ENCODE measurements at places on chromosomes 5 and 9.

- no peak for DNase-seq
These were observed 421.5 kb upstream of the CDH10 start for GRCh38 chr5:25066239-25066638.

GRCh38 chr9:96100385-96101300 is 201.3 kb downstream of the HSD17B3 start:
- no peak for DNase-seq

GRCh38 chr5:173808079-173808808 is 79.9 kb upstream of the CPEB4 start:
- no peak for DNase-seq

GRCh38 chr5:81757404-81757803 is 6.5 kb upstream of the SSBP2 start:
- no peak for DNase-seq

DNA sequence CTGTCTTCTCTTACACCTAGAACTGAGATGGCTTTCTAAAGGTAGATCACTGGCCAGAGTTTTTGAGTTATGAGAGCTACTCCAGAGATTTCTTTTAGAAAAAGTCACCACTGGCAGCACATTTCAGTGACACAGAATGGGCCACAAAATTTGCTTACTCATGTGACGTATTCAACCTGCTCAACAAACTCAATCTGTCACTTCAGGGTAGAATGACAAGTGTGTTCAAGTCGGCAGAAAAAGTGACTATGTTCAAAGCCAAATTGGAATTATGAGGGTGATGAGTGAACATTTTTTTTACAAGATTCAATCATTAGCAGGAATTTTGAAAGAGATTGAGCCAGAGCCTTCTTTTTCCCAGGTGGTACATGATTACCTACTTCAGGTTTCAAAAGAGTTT is 46.5 kb downstream of the TAF11L14 start:
- DNase-seq, result no peak

DNA sequence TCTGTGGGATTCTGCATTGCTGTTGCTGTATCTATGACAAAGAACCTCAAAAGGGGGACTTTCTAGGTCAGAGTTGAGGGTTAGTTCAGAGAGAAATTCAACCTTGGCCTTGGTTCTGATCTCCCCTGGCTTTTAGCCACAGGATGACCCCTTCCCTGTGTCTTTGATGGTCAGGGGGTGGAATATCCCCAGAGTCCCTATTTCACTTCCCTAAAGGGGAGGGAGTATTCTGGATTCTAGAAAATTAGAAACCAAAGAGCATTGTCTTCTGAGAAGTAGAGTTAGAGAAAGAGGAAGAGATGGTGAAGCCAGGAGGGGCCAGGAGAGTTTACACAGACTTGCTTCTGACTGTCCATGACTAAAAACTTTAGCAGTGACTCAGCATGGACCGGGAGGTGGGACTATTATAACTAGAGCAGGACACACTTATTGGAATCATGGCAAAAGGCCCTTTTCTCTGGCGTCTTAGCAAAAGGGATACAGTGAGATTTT is 56.2 kb upstream of the LPAR1 start:
- DNase-seq, result peak; percentile 16

DNA sequence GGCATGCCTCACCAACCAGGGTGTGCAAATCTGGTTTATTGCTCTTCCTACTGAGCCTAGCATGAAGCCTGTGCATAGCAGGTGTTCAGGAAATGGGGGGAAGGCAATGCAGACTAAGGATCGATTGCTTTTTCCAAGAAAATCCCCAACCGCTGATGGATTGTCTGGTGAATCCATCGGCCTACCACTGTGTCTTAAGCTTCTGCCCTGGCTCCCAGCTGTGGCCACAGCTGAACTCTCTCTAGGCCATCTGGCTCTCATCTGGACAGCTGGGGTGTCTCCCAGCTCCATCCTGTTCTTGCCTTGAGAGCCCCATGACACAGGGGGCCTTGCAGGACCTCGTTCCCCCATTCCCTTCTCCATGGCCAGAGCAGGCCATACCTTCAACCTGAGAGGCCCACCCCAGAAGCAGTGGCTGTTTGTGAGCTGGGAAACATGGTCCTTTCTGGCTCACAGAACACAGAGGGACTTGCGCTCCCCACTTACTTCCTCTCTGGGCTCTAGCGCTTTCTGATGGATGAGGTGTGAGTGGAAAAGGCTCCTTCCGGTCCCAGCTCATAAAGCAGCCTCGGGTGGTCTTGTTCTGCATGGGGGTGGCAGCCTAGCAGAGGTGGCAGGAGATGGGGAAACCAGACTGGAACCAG is 41.8 kb downstream of the COL27A1 start:
- DNase-seq, result no peak

DNA sequence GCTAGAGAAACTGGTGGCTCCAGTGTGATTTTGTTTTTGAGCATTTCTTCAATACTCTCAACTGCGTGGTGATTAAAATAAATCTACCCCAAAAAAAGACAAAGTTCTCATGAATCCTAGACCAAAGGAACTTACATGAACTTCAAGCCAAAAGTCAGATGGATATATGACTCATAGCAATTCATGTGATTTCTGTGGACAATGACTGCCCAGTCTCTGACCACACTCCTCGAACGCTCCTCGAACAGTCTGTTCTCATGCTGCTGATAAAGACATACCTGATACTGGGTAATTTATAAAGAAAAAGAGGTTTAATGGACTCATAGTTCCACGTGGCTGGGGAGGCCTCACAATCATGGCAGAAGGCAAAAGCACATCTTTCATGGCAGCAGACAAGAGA is 46.4 kb upstream of the CEP78 start:
- no peak for DNase-seq

- DNase-seq, result peak; percentile 84
These were observed at the start of gene RASA1 for GRCh38 chr5:87267574-87268125. Gene RASA1 (plus strand): TSS chr5:87267883. CDS start chr5:87268452, 569 bp downstream.

DNA sequence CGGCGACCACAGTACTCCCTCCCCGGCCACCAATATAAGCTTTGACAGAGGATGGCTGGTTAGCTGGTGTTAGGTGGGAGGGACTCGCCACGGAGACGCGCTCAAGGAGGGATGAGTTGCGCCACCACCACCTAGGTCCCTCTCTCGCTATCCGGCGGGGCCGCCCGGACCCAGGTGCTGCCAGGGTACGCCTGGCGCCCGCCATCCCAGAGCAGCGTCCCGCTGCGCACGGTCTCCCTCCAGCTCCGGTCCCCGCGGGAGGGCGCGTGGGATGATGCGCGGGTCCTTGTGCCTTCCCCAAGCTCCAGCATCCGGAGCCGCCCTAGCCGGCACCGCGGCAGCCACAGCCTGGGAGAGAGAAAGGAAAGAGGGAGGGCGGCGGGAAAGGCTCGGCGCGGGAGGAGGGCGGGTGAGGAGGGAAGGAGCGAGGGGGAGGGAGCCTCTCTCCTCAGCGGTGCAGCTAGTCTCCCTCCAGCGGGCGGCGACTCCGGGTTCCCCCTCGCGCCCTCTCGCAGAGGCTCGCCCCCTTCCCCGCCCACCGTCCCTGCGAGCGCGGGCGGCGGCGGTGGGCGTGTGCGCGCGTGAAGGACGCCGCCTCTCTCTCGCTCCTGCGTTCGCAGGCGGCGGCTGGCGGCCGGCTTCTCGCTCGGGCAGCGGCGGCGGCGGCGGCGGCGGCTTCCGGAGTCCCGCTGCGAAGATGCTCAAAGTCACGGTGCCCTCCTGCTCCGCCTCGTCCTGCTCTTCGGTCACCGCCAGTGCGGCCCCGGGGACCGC is at the start of gene CAMK4:
Gene CAMK4 (plus strand): TSS at position 598 of the 774 bp plus-strand sequence. CDS start 100 bp downstream, at position 698.
- DNase-seq, result peak; percentile 82

DNA sequence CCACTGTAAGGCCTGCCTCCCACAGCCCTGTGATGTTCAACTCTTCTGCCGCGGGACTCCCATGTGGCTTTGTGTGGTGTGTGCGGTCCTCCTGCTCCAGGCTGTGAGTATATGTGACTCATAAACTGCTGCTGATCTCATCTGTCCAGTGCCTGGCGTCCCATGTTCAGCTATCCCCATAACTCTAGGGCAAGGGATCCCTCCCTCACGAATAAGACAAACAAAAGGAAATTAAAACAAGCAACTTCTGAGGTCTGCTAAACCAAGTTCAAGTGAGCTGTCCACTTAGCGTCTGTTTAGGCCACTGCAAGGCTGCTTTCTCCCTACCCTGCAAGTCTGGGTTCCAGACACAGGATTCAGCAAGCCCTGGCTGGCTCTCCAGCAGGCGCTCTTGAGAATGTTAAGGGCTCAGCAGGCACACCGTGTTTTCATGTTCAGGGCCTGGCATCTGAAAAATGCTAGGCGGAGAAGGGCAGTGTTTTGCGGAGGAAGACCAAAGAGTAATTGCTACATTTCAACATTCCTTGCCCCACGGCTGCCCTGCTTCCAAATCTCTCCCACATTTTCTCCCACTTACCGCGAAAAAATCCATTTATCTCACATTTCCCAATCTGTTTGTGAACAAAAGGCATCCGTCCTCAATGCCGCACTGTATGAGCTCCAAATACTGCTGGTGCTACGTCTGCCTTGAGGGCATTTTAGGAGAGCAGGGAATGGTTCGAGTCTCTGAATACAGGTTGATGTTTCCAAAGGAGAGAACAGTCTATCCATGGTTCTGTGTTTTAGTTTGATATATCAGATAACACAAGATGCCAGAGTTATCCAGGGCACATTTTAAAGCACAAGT is 280.2 kb downstream of the SEMA5A start:
- peak; percentile 98 for DNase-seq

DNA sequence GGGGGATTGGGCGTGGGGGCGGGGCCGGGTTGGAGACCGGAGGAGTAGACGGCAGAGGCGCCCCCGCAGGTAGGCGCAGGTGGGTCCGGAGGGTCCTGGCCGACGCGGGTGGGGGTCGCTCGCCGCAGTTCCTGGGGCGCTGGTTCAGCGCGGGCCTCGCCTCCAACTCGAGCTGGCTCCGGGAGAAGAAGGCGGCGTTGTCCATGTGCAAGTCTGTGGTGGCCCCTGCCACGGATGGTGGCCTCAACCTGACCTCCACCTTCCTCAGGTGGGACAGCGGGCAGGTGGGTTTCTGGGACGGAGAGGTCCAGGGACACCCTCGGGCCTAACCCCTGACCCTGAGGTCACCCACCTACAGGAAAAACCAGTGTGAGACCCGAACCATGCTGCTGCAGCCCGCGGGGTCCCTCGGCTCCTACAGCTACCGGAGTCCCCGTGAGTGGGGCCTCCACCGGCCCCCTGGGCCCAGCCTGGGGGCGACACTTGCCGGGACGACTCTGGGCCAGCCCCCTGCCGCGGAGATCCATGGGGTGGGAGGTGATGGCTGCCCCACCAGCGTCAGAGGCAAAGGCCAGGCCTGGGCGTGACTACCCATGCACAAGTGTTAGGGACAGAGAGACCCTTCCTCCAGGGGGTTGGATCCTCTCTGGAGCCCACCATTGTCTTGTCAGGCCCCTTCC is 1.7 kb downstream of the PTGDS start:
- no peak for DNase-seq

- no peak for DNase-seq
These were observed 102.1 kb downstream of the C5orf15 start for GRCh38 chr5:133866160-133866902.

GRCh38 chr5:169795338-169795737 is 158.3 kb downstream of the DOCK2 start:
- DNase-seq, result peak; percentile 46

- no peak for DNase-seq
These were observed 406.3 kb downstream of the DMRT2 start for GRCh38 chr9:1456301-1457024.

DNA sequence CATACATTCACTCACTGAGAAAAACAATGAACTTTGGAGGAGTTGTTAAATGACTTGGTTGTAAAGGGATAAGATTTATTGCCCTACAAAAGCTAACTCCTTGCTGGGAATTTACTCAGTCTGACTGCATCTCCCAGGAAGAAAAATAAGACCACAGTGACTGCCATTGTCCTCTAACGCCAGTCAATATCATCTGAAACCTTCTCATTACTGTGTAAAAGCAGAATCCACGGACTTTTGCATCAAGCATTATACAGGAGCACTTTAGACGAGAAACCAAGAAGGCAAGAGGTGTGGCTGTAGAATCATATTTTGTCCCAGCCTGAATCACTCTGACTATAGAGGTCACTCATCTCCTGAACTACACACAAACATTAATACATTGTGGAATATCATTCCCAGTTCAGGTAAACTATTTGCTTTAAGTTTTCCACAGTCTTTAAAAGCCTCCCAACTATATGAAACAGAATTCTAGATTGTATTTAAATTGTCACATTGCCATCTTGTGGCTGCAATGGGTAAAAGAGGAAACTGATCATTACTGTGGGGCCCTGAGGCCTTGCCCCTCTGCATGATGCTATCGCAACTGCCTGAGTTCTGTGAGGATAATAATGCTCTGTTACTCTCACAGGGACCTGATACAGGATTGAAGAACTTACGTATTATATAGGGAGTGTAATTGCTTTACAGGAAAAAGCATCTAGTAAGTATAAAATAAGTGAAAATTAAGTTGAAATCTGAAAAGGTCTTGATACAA is 142.9 kb downstream of the SLCO4C1 start:
- no peak for DNase-seq

DNA sequence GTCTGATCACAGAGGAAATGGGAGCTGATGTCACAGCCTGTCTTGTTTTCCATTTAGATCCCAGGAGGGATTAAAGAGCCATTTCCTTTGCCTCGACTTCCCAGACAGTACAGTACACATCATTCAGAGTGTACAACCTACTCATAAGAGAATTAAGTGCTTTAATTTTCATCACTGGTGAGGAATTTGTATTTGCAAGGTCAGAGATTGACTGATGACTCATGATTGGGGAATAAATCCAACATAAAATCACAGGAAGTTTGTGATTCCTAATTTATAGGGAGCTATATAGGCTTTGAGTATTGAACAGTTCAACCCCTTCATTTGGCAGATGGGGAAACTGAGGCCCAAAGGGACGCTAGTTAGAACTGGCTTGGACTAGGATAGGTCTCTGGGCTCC is 4.1 kb upstream of the TOMM5 start:
- no peak for DNase-seq

GRCh38 chr9:95307538-95307937 is 10.0 kb downstream of the FANCC start:
- DNase-seq, result peak; percentile 12

GRCh38 chr9:121718084-121718483 is 66.7 kb downstream of the DAB2IP start:
- DNase-seq, result no peak
